ENCODE measurements at places on chromosomes 7 and 10.

DNA sequence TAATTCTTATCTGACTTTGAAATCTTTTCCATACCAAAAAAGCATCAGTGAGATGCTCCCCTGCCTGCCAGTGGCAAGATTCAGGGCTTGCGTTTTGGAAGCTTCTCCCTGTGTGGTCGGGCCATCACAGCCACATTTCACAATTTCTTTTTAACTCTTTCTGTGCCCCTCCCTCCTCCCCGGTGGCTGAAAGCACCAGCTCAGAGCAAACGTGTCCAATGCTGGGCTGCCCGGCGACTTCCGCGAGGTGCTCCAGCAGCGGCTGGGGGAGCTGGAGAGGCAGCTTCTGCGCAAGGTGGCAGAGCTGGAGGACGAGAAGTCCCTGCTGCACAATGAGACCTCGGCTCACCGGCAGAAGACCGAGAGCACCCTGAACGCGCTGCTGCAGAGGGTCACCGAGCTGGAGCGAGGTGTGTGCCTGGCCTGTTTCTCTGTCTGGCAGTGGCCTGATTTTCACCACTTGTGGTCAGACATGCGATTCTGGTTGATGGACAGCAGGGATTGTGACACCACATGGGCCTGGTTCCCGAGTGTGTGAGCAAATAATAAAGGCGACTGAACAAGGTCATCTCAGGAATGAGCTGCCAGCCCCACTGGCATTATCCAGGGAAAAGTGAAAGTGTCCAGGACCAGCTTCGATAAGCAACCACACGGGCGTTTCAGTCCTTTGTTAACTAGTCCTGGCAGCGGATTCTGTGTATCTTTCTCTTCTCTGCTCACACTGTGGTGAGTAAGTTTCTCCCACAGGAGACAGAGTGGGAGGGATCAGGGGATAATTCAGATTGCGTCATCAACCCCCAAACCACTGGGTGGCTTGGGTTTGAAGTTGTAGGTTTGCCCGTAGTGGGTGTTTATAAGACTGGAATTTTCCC is 2.6 kb downstream of the NPTX2 start:
- peaks cover 80% of the 10 kb centered on the region for H3K27me3 ChIP-seq
- H3K27ac ChIP-seq, result no peak overlapping the region
- H3K4me1 ChIP-seq, result no peaks in the 10 kb centered on the region
- H3K4me3 ChIP-seq, result peak overlapping the region; percentile 50

DNA sequence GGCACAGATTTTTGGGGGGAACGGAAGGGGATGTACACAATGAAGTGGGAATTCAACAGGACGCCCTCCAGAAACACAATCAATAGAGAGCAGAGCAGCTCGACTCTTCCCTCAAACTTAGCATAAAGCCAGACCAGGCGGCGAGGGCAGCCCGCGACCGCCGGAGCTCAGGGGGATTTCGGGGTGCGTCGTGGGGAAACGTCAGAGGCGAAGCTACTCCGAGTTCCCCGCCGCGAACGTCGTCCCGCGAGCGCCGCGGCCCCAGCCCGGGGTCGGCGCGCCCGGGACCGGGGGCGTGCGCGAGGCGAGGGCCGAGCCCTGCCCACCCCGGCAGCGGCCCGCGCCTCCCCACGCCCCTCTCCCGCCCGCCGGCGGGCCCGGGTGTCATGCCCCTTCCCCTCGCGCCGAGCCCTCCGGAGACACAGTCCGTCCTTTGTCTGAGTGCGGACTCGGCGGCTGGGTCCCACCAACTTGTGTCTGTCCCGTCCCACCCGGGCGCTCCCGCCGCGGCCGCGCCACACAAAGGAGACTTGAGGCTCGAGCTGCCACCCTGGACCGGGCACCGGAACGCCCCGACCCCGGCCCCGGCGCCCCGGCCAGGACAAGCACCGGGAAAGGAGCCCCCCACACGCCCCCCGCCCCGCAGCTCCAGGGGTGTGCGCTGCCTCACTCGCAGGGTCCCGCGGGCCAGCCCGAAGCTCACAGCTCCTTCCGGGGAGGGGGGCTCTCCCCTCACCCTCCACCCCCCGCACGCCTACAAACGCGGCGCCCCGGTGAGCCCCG is 634 bp downstream of the EZH2 start:
- peak overlapping the region; percentile 88 for H3K4me3 ChIP-seq
- H3K36me3 ChIP-seq, result peaks cover 44% of the 10 kb centered on the region
- peak overlapping the region; percentile 92 for H3K27ac ChIP-seq
- peak; percentile 21 for DNase-seq
- H3K27me3 ChIP-seq, result no peaks in the 10 kb centered on the region

GRCh38 chr10:59037018-59037389 is 139.4 kb upstream of the PHYHIPL start:
- H3K27me3 ChIP-seq, result peaks cover 24% of the 10 kb centered on the region
- H3K4me3 ChIP-seq, result no peak overlapping the region
- no peaks in the 10 kb centered on the region for H3K36me3 ChIP-seq
- DNase-seq, result no peak

DNA sequence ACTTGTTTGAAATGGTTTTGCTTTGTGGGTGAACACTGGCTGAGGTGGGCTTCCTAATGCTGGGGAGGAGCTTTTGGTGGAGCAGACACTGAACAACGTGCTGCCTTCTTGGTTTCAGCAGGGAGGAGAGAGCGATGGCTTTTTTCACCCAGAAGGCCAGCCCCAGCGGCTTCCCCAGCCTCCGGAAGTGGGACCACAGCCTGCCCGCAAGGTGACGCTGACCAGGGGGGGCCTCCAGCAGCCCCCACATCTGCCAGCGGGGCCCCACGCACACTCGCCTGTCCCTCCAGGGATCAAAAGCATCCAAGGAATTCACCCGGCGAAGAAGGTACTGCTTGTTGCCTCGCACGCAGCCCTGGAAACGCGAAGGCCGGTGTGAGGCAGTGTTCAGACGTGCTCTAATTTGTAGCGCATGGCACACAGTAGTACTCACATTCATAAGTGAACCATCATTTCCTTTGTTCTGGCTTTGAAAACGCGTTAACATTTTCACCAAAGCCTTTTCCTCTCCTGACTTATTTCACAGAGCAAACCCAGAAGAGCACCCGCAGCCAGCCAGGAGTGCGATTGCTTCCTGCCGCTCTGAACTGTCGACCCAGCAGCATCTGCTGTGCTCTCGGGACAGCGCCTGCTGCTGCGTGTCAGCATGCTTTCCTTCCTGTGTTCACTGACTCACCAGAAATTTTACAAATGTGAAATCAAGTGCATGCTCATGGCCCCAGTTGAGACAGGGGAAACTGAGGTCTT is 48.4 kb downstream of the SHH start:
- no peak overlapping the region for H3K4me3 ChIP-seq
- H3K4me1 ChIP-seq, result no peaks in the 10 kb centered on the region
- peaks cover 23% of the 10 kb centered on the region for H3K36me3 ChIP-seq
- H3K27ac ChIP-seq, result no peak overlapping the region

DNA sequence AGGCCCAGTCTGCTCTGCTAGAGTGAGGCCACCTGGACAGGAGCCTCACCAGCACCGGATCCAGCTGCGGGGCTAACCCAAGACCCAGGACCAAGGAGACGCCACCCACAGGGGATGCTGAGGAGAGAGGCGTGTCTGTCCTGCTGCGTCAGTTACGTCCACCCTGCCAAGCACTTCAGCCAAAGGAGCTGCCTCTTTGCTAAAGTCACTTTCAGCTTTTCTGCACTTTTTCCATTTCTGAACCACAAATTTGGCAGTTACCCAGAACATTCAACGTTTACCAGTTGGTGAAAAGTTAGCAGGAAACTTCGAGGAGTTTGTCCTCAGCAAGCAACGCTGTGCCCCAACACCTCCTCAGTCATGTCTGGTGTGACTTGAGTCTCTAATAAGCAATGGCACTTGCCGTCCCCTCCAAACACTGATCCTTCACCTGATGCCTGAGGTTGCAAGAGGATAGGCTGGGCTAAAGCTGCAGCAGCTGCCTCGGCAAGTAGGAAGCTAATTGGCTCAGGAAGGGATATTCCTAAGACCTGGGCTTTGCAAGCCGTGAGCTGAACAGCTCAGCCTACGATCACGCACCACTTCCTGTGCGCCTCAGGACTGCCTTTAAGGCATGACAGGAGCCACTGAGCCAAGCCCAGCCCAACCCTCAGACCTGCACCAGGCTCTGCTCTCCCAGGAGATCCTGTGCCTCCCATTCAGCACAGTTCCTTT is 40.1 kb downstream of the KCNH2 start:
- no peaks in the 10 kb centered on the region for H3K4me1 ChIP-seq
- DNase-seq, result no peak
- H3K27me3 ChIP-seq, result peaks cover 61% of the 10 kb centered on the region
- H3K4me3 ChIP-seq, result no peak overlapping the region
- H3K27ac ChIP-seq, result no peak overlapping the region
- H3K36me3 ChIP-seq, result peaks cover 5% of the 10 kb centered on the region

DNA sequence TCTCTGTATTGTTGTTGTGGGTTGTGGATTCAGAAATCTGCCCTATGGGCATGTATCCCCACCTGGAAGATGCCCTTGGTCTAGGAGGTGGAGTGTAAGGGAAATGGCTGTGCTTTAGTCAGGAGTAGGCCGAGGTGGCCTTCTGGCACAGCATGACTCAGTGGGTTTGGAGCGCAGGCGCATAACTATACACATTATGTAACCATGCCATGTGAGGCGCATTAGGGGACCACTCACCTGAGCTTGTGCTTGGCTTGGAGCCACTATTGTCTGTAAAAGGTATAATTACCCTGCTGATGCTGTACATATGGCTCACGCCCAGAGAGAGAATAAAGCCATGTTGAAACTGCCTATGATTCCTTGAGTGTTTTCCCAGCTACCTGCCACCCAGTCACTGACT is 20.6 kb upstream of the ADAMTS14 start:
- H3K36me3 ChIP-seq, result no peaks in the 10 kb centered on the region
- no peak overlapping the region for H3K4me3 ChIP-seq
- no peak overlapping the region for H3K27ac ChIP-seq
- H3K27me3 ChIP-seq, result peaks cover 51% of the 10 kb centered on the region
- DNase-seq, result no peak

DNA sequence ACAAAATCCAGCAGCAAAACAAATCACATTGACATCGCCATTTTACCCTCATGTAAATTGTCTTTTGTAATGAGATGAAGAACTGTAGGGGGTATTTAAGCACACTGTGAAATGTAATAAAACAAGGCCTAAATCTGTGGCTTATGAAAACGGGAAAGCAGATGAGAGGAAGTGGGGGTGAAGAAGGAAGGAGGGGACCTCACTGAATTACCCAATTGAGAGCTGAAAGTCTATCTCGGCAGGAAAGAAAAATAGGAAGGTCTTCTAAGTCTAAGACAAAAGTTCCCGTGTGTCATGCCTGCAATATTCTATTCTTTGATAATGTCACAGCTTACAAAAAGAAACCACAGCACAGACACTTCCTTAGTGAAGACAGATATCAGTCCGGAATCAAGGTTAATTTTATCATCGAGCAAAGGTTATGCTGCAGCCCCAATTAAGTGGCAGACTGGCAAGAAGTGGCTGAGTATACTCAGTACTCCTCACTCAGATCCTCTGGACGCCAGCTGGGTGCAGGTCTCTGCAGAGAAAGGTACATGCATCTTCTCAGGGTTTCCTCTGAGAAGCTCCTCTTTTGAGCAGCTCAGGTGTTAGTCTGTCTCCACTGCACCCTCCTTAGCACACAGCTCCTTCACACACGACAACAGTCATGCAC is 239.7 kb downstream of the FANK1 start:
- no peaks in the 10 kb centered on the region for H3K27me3 ChIP-seq
- H3K27ac ChIP-seq, result no peak overlapping the region
- no peaks in the 10 kb centered on the region for H3K36me3 ChIP-seq
- no peak overlapping the region for H3K4me3 ChIP-seq

DNA sequence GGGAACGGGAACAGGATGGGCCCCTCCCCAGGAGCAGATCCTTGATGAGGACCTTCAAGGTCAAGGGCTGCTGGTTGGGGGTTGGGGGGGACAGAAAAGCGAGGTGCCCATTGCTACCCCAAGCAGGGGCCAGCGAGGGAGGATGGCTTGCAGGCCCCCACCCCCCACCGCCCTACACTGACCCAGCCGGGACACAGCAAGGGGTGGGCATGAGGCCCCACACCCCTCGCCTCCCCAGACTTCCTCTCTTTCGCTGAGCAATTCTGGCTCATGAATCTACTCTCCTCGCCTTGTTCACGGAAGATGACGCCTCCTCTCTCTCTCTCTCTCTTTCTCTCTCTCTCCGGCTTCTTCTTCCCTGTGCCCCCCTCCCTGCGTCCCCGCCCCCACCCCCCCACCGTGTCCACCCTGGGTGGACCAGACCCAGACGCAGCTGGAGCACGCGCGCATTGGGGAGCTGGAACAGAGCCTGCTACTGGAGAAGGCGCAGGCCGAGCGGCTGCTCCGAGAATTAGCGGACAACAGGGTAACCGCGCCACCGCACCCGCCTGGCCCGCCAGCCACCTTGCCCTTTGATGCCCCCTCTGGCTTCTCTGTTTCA is 81.1 kb upstream of the GTF2IRD1 start:
- no peaks in the 10 kb centered on the region for H3K4me1 ChIP-seq
- no peak overlapping the region for H3K4me3 ChIP-seq
- no peaks in the 10 kb centered on the region for H3K27me3 ChIP-seq

DNA sequence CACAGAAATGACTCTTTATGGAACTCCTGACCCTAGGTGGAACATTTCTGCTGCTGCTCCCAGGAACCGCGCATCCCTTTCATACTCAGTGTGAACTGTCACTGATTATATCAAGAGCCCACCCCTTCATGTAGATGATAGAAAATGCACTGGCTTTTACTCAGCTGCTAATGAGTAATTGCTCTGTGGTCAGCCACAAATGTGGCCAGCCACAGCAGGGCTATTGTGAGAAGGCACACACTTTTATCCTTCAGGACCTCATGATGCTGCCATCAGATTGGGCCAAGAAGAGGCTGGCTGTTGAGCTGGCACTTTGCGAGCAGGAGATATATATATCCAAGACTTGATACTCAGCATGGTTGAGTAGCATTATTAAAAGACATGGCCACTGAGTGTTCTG is 124.7 kb downstream of the CFAP58 start:
- no peak overlapping the region for H3K4me3 ChIP-seq
- peaks cover 76% of the 10 kb centered on the region for H3K27me3 ChIP-seq
- H3K4me1 ChIP-seq, result no peaks in the 10 kb centered on the region
- H3K27ac ChIP-seq, result no peak overlapping the region
- no peak for DNase-seq

GRCh38 chr10:86583983-86584382 is 62.4 kb upstream of the WAPL start:
- no peaks in the 10 kb centered on the region for H3K4me1 ChIP-seq
- no peaks in the 10 kb centered on the region for H3K27me3 ChIP-seq
- H3K4me3 ChIP-seq, result no peak overlapping the region
- no peak overlapping the region for H3K27ac ChIP-seq
- no peak for DNase-seq

DNA sequence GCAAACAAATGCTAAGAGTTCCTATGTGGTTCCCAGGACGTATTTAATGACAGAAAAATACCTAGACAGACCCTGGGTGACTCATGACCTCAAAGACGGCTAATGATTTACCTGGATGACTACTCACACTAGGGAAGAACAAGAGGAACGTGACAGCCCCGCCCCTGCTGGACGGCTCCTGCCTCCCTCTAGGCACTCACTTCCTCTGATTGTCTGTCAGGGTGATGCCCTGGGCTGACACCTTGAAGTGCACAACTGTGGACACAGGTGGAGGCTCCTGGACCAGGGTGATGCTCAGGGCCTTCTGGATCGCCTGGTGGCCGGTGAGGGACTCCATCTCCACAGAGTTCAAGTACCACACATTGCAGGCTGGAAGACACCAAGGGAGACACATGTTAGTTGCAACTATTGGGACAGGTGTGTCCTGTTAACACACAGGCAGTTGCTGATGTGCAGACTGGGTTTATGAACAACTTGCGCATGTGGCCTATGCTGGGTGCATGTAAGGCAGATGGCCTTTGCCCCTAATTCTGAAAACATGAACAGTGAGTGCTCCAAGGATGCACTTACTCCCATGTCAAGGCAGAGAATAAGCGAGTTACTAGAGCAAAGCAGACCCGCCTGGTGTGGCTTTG is 298.3 kb downstream of the TNS3 start:
- DNase-seq, result peak; percentile 92
- peaks cover 59% of the 10 kb centered on the region for H3K36me3 ChIP-seq
- H3K27me3 ChIP-seq, result no peaks in the 10 kb centered on the region
- peak overlapping the region; percentile 1 for H3K4me3 ChIP-seq
- H3K27ac ChIP-seq, result peak overlapping the region; percentile 57
